ENCODE measurements at places on chromosomes 4 and X. TPM values are rescaled to one million over a fixed set of nuclear protein-coding genes. Genes with fewer than 3 reads are reported as not detected.
A peak's percentile ranks its signal among the peaks of the same experiment; 100 is the strongest.

Gene SLC25A4
- 1,479 TPM for total RNA-seq

- DNase-seq = peak; percentile 57
Measured at GRCh38 chr4:56821381-56822243, at the start of gene SPINK2. Gene SPINK2 (minus strand): TSS chr4:56821701. CDS start chr4:56821662, 39 bp downstream.

Gene CCDC110
- 1.4 TPM for total RNA-seq

- no peak for DNase-seq
Measured at GRCh38 chr4:107196312-107196711, 160.2 kb upstream of the DKK2 start.
